ENCODE measurements at places on chromosomes 5 and 9. TPM values are rescaled to one million over a fixed set of nuclear protein-coding genes. Genes with fewer than 3 reads are reported as not detected.

- peak; percentile 59 for DNase-seq
These were observed 124.7 kb downstream of the ALDH1A1 start for GRCh38 chr9:72827950-72828731.

GRCh38 chr5:127865273-127865672 is 162.1 kb downstream of the CCDC192 start:
- peak; percentile 48 for DNase-seq

DNA sequence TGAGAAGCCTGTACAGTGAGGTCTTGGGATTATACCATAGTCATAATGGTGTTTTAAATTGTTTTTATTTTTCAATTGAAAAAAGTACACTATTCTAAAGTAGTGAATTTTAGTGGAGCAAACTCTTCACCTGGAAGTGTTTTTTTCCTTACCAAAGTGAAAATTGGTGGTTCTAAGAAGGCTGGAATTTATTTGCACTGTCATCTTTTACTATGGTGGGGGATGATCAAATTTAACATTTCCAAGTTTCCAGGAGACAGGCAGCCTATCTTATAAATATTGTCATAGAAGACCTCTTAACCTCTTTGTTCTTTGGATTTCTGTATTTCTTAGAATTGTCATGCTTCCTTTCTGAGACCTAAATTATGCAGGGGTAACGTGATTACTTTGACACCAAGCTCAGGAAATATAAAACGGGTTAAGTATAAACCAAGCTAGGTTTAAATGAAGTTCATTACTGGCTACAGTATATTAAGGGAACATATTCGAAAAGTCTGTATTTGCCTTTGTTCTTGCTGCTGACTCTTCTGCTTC is 20.2 kb downstream of the NDFIP1 start:
- no peak for DNase-seq

DNA sequence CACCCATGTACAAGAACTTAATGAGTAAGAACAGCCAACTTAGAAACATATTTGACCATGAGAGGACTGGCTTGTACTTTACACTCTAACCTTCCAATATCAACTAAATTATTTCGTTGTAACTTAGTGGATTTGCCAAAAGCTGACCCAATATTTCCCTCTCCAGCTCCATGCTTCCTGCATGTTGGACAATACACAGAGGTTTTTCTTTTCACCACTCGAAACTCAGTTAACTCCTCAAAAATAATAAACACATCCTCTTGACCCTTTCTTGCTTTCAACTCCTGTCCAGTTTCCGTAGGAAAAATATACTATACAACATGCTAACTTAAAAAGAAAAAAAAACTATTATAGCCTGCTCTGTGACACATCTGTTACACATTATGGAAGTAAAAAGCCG is 188.9 kb downstream of the MPDZ start:
- DNase-seq = no peak

DNA sequence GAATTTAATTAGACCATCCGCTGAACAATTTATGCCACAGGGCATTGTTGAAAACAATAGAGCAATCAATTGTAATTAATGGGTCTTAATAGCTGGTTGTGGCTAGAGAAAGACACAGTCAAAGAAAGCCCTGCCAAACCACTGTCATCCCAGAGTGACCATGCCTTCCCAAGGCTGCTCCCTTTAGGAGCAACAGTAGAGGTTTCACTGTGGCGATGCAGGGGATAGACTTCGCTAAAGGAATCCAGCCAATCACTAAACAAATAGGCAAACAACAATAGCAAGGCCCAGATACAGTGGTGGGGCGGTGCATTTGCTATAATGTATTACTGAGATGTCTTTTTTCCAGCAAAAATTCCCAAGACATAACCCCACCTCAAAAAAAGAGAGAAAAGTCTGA is 87.8 kb upstream of the SLC27A6 start:
- no peak for DNase-seq

Gene IGIP
- 10.1 TPM for polyA plus RNA-seq

Gene TMC1
- not detected for polyA plus RNA-seq

Gene OLFM1
- polyA plus RNA-seq = 3.2 TPM

Gene FOXD1
- polyA plus RNA-seq = 19.2 TPM

All from small intestine (tissue), 16 donors.